ENCODE measurements at places on chromosomes 6 and 20. TPM values are rescaled to one million over a fixed set of nuclear protein-coding genes. Genes with fewer than 3 reads are reported as not detected.
A peak's percentile ranks its signal among the peaks of the same experiment; 100 is the strongest.

TOMM34 gene
- total RNA-seq: 12.4 TPM

SLC35D3 gene
- 0.90 TPM for total RNA-seq

ENPP3 gene
- total RNA-seq: 0.09 TPM

- no peak overlapping the region for H3K4me3 ChIP-seq
- DNase-seq: no peak
Observed at GRCh38 chr6:35021004-35021403, 120.1 kb downstream of the TCP11 start.

DNA sequence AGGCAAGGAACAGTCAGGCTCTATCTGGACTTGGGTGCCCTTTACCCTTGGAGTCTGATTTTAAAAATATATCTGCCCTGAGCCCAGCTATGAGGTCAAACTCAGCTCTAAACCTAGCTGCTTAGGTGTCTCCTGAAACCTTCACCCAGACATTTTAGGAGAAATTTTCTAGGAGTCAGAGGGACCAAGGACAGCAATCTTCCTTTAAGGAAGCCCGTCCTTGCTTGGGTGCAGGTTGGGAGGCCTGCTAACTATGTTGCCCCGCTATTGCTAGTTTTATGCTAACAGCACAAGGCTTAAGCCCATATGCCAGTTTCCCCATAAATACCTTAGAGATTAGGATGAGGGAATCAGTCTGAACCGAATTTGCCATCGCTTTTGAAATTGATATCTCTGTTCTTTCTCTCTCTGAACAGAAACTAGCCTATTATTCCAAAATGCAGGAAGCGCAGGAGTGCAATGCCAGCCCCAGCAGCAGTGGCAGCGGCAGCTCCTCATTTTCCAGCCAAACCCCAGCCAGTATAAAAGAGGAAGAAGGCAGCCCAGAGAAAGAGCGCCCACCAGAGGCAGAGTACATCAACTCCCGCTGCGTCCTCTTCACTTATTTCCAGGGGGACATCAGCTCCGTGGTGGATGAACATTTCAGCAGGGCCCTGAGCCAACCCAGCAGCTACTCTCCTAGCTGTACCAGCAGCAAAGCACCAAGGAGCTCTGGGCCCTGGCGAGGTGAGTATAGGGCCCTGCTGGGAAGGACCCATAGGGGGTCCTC, 2.6 kb downstream of the VGLL2 start:
- DNase-seq: no peak
- H3K4me1 ChIP-seq: peaks cover 6% of the 10 kb centered on the region
- no peak overlapping the region for H3K4me3 ChIP-seq

DNA sequence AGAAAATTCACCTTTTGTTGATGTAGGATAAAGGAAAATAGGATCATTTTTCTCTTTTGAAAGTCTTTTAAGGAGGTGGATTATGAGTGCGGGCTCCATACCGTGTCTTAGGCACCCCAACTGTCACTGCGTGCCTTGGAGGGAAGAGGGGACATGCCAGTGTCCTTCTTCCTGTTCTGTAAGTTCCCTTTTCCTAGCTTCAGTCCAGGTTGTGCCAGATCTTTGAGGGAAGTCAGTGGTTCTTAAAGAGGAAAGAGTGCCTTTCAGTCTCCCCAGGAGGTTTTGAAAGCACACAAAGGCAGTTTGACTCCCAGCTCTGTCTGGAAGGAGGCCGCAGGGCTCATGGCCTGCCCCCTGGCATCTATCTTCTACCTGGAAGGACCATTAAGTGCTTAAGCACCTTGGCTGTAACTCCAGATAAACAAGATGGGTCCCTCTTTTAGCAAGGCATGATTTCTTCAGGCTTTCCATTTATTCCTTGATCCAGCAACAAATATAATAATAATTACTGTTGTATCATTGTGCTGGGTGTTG, 13.0 kb downstream of the EFCAB8 start:
- H3K4me1 ChIP-seq: no peaks in the 10 kb centered on the region
- H3K4me3 ChIP-seq: no peak overlapping the region
- no peak overlapping the region for H3K27ac ChIP-seq
- DNase-seq: no peak

DNA sequence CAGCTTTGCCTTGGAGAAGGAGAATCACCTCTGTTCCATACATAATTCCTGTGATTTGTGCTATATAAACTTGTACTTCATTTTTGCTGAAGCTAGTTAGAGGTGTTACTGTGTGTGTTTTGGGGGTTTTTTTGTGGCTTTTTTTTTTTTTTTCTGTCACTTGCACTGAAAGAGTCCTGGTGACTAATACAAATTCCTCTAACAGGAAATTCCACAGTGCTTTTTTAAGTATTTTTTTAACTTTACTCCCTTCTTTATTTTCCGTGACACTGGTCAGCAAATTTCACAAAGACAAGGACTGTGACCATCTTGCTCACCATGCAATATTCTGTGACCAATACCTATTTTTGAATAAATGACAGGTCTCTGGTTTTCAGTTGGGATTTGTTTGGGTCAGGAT, 110.5 kb downstream of the ISM1 start:
- no peak for DNase-seq
- H3K4me3 ChIP-seq: no peak overlapping the region
- H3K36me3 ChIP-seq: no peaks in the 10 kb centered on the region
- no peaks in the 10 kb centered on the region for H3K27me3 ChIP-seq
- no peaks in the 10 kb centered on the region for H3K4me1 ChIP-seq

SIM1 gene
- total RNA-seq: 3.1 TPM

SAMD5 gene
- 0.54 TPM for total RNA-seq

CST5 gene
- not detected for total RNA-seq

DNA sequence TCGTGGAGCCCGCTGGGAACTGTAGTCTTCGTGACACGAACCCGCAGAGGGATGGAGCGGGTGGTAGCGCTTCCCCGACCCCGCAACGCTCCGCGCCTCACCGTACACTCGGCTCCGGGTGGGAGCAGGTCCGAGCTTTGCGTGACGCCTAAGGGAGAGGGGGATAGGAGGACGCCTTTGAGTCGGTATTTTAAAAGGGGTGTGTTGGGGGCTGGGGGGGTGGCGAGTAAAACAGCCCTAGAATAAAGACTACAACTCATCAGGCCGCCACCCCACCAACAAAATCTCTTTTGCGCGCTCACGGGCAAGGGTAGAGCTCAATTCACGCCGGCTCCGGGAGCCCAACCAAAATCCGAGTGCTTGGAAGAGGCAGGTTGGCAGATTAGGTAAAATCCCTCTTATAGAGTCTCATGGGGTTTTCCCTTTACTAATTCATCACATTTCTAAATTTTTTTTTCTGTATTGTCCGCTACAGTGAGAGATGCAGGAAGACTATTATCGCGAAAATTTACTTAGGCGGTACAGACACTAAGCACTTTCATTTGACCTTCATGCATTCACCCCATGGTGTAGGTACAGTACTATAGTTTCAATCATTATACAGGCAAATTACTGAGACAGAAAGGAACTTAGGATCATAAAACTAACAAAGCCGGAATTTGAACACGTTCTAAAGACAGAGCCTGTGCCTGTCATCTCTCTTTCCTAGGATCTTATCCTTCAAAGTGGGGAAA, 706 bp upstream of the SNX14 start:
- peak overlapping the region; percentile 97 for H3K27ac ChIP-seq
- peaks cover 15% of the 10 kb centered on the region for H3K4me1 ChIP-seq
- H3K4me3 ChIP-seq: peak overlapping the region; percentile 76
- no peaks in the 10 kb centered on the region for H3K36me3 ChIP-seq

GRCh38 chr6:26086211-26086610, 1.0 kb upstream of the HFE start:
- no peaks in the 10 kb centered on the region for H3K36me3 ChIP-seq
- DNase-seq: no peak
- no peaks in the 10 kb centered on the region for H3K27me3 ChIP-seq
- H3K4me3 ChIP-seq: no peak overlapping the region
- peaks cover 5% of the 10 kb centered on the region for H3K4me1 ChIP-seq

DNA sequence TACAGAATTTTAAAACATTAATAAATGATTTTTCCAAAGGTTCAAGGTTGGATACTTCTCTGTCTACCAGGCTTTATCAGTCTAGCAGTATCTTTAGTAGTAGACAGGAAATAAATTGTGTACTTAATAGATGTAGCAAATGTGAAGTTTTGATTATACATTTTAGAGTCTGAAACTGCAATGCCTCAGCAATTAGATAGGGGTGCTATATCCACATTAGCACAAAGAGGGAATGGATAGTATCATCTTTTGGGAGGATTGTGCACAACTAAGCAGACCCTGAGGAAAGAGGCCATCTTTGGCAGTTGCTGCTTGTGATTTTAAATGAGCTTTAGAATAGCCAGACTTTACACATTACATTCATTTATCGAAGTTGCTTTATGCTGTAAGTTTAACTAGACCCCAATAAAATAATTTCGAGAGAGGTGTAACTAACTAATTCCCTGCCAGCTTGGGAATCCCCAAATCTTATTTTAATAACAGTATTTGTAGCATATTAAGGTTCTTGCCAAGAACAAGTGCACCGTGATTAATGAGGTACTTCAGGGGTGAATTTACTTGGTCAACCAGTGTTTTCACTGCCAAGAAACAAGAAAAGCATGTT, 2.8 kb downstream of the KCNQ5 start:
- H3K27me3 ChIP-seq: no peaks in the 10 kb centered on the region
- H3K4me1 ChIP-seq: peaks cover 8% of the 10 kb centered on the region
- no peak overlapping the region for H3K27ac ChIP-seq
- H3K36me3 ChIP-seq: no peaks in the 10 kb centered on the region
- no peak overlapping the region for H3K4me3 ChIP-seq
- no peak for DNase-seq

DNA sequence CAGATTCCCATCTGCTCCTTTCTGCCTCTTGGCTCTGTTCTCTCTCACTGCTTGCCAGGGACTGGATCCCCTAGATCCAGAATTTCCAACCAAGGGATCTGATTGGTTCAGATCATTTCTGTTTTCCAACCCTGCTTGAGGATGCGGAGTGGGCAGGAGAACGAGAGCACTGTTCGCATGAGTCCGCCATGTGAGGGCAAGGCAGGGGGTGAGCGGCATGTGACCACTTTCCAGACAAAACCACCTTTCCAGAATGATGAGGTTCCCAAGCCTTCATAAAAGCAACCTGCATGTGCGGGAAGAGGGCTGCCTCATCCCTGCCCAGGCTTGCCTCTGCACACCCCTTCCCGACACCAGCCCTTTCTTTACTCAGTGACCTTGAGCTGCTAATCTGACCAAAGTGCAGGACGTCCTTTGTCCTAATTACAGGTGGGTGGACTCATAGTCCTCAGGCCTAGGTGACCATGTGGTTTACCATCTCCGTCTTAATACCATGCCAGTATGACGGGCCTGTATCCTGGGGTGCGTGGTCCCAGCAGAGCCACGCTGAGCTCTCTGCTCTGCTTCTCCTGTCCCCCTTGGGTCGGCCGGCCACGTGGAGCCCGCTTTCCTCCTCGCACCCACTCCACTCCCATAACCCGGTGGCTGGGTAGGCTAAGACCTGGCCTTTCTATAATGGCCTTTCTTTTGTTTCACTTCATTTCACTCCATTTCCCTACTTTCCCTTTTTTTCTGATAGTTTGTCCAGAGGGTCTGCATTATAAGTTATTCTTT, 14.4 kb downstream of the NQO2 start:
- no peak overlapping the region for H3K4me3 ChIP-seq
- no peaks in the 10 kb centered on the region for H3K4me1 ChIP-seq
- no peaks in the 10 kb centered on the region for H3K36me3 ChIP-seq
- DNase-seq: no peak

C6orf132 gene
- total RNA-seq: 14.2 TPM

DNA sequence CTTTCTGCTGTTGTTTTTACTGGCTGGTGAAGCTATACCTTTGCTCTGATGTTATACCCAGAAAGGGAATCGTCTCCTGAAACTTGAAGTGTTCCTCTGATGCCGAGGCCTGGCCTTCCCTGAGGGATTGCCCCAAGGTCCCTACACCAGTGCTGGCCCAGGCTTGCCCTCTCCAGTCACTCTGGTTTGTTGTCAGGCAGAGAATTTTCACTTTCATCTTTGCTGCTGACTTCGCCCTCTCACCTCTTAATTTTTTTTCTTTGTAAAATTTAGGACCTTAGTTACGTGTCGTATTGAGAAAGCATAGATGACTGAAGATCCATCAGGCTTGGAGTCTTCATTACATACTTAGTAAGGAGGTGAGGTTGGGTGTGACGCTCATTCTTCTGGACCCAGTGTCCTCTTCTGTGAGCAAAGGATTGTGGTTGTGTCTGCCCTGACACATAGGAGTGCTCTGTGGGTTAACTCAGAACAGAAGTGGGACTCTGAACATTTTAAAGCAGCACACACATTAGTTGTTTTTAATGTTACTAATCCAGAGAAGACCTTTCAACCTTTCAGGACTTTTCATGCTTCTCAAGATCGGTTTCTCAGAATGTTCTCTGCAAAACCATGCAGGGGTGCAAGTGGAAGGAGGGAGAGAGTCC, 45.4 kb downstream of the TULP4 start:
- no peaks in the 10 kb centered on the region for H3K36me3 ChIP-seq
- peak overlapping the region; percentile 66 for H3K27ac ChIP-seq
- H3K27me3 ChIP-seq: no peaks in the 10 kb centered on the region
- no peak for DNase-seq

DNA sequence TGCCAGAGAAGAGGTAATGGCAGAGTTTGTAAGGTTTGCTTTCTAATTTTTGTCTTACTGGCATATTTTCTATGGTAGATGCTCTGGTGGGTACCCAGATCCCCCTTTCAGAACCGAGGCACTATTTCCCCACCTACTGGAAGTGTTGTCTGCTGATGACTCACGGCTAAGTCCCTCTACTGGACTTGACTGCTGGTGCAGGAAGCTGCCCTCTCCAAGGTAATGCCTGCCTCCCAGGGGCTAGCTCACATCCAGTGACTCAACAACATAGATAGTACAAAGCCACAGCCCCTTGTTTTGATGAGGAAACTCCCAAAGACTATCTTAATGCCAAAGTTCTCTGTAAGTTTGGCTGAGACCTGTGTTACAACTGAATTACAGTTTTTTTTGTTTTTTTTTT, 285.4 kb upstream of the FLRT3 start:
- no peaks in the 10 kb centered on the region for H3K36me3 ChIP-seq
- no peak overlapping the region for H3K4me3 ChIP-seq
- no peaks in the 10 kb centered on the region for H3K27me3 ChIP-seq
- no peak for DNase-seq

DNA sequence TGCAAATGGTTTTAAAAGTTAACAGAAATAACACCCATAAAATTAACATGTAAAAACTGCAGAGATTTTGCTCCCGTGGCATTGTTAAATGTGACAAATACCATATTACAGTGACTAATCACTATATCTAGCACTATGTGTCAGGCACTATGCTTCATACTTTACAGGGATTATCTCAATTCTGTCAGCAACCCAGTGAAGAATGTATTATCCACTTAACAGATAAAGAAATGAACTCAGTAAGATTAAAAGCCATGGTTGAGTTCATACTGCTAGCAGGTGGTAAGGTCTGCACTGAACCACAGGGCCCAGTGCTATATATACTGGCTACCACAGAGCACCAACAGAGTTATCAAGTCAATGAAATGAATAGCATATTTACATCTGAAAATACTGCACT, 65.4 kb downstream of the RWDD2A start:
- no peaks in the 10 kb centered on the region for H3K36me3 ChIP-seq
- DNase-seq: no peak
- H3K4me3 ChIP-seq: no peak overlapping the region

DNAAF9 gene
- 4.3 TPM for total RNA-seq
